Thoracic aorta endothelial cell (primary cell): ENCODE measurements at places on chromosomes 12 and 14. TPM values are rescaled to one million over a fixed set of nuclear protein-coding genes. Genes with fewer than 3 reads are reported as not detected.

The BICDL1 gene
- not detected in 2 replicates for total RNA-seq

The SPTB gene
- total RNA-seq, result under 0.01 and 0.13 TPM in 2 replicates

The KCNJ8 gene
- not detected in 2 replicates for total RNA-seq

The ANKRD33 gene
- 0.27 and 0.86 TPM in 2 replicates for total RNA-seq

The OASL gene
- under 0.01 and 0.29 TPM in 2 replicates for total RNA-seq

The MFAP5 gene
- 0.13 TPM in 1 of 2 replicates, not detected in the other for total RNA-seq

The ABCC9 gene
- total RNA-seq, result under 0.01 and 0.07 TPM in 2 replicates

The LTBP2 gene
- total RNA-seq, result 165 and 256 TPM in 2 replicates

The SIX4 gene
- total RNA-seq, result 4.2 and 4.3 TPM in 2 replicates

The TMEM179 gene
- total RNA-seq, result not detected in 2 replicates

The TAS2R42 gene
- total RNA-seq, result not detected in 2 replicates

The SLC24A4 gene
- under 0.01 TPM in 1 of 2 replicates, not detected in the other for total RNA-seq

The PELI2 gene
- total RNA-seq, result 13.3 and 14.1 TPM in 2 replicates

The CHST11 gene
- 9.0 and 11.8 TPM in 2 replicates for total RNA-seq

The KRT6B gene
- not detected in 2 replicates for total RNA-seq

The TAS2R31 gene
- 12.5 and 12.6 TPM in 2 replicates for total RNA-seq

The DEPDC4 gene
- 0.22 and 0.40 TPM in 2 replicates for total RNA-seq

The KRT5 gene
- not detected in 2 replicates for total RNA-seq

The DACT1 gene
- total RNA-seq, result 0.29 and 1.5 TPM in 2 replicates

The GPATCH2L gene
- 51.5 and 54.3 TPM in 2 replicates for total RNA-seq

The M6PR gene
- total RNA-seq, result 117 and 127 TPM in 2 replicates
